ENCODE measurements at places on chromosomes 13 and 19.

GRCh38 chr19:56670961-56671612 is 470 bp downstream of the ZNF835 start:
- no peak for DNase-seq
- peaks cover 12% of the 10 kb centered on the region for H3K4me1 ChIP-seq
- H3K27ac ChIP-seq, result no peak overlapping the region
- H3K27me3 ChIP-seq, result no peaks in the 10 kb centered on the region
- no peaks in the 10 kb centered on the region for H3K36me3 ChIP-seq

- no peak for DNase-seq
- H3K36me3 ChIP-seq, result no peaks in the 10 kb centered on the region
- H3K27me3 ChIP-seq, result no peaks in the 10 kb centered on the region
- H3K4me1 ChIP-seq, result peaks cover 24% of the 10 kb centered on the region
Observed at GRCh38 chr13:77544758-77545338, 9.3 kb downstream of the SCEL start.

GRCh38 chr19:21786936-21787335 is 19.6 kb upstream of the ZNF100 start:
- H3K27me3 ChIP-seq, result no peaks in the 10 kb centered on the region
- H3K36me3 ChIP-seq, result no peaks in the 10 kb centered on the region
- H3K4me1 ChIP-seq, result no peaks in the 10 kb centered on the region
- no peak overlapping the region for H3K27ac ChIP-seq
- no peak overlapping the region for H3K4me3 ChIP-seq

- H3K36me3 ChIP-seq, result peaks cover 60% of the 10 kb centered on the region
- H3K27me3 ChIP-seq, result no peaks in the 10 kb centered on the region
- H3K4me1 ChIP-seq, result peaks cover 25% of the 10 kb centered on the region
Observed at GRCh38 chr13:99381766-99382165, 74.6 kb upstream of the GPR183 start.

DNA sequence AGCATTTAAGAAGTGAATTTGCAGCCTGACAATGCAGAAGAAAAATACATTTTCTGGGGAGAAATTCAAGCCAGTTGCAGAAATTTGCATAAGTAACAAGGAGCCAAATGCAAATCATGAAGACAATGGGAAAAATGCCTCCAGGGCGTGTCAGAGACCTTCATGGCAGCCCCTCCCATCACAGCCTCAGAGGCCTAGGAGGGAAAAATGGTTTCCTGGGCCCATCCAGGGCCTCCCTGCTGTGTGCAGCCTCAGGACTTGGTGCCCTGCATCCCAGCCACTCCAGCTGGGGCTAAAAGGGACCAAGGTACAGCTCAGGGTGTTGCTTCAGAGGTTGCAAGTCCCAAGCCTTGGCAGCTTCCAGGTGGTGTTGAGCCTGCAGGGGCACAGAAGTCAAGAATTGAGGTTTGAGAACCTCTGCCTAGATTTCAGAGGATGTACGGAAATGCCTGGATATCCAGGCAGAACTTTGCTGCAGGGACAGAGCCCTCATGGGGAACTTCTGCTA is 16.7 kb upstream of the ITM2B start:
- no peak overlapping the region for H3K4me3 ChIP-seq
- no peak overlapping the region for H3K27ac ChIP-seq
- peaks cover 14% of the 10 kb centered on the region for H3K4me1 ChIP-seq
- no peaks in the 10 kb centered on the region for H3K36me3 ChIP-seq

DNA sequence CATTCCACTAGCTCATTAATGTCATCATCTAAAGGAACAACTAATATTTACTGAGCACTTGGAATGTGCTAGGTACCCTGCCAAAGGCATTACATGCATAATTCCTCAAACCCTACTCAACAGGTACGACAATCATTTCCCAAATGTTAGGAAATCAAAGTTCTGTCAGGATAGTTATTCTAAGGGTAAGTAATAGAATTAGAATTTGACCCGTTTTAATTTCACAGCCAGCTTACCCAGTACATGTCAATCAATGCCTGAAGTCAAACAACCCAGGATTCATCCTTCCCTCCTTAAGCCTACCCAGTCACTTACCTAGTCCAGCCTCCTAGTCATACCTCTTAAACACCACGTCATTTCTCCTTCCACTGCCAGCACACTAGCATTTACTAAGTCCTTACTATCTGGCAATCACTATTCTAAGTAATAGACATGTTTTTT is 2.4 kb downstream of the LNX2 start:
- no peak overlapping the region for H3K4me3 ChIP-seq
- no peaks in the 10 kb centered on the region for H3K27me3 ChIP-seq
- no peaks in the 10 kb centered on the region for H3K36me3 ChIP-seq
- no peak for DNase-seq
- no peak overlapping the region for H3K27ac ChIP-seq
